ENCODE measurements at places on chromosomes 3 and 15. TPM values are rescaled to one million over a fixed set of nuclear protein-coding genes. Genes with fewer than 3 reads are reported as not detected.

SIDT1 gene
- 0.41 TPM for polyA plus RNA-seq

RPLP1 gene
- 1,782 TPM for polyA plus RNA-seq

ZNF385D gene
- 0.39 TPM for polyA plus RNA-seq

MST1R gene
- 53.4 TPM for polyA plus RNA-seq

SCAMP5 gene
- 0.41 TPM for polyA plus RNA-seq

GTF2E1 gene
- polyA plus RNA-seq: 4.1 TPM

PPIB gene
- polyA plus RNA-seq: 441 TPM

OR5K2 gene
- not detected for polyA plus RNA-seq

UCN2 gene
- 7.2 TPM for polyA plus RNA-seq

GP9 gene
- not detected for polyA plus RNA-seq

CAMP gene
- polyA plus RNA-seq: 0.43 TPM

All from esophagus (tissue), 2 donors.